ENCODE measurements at places on chromosomes 7 and 10.

- DNase-seq, result no peak
These were observed 105.0 kb downstream of the KMT2C start for GRCh38 chr7:152330827-152331226.

GRCh38 chr10:128431506-128431905 lies 305.3 kb upstream of the MKI67 start:
- no peak for DNase-seq

GRCh38 chr10:30765616-30766015 lies 136.1 kb upstream of the LYZL2 start:
- DNase-seq, result no peak

GRCh38 chr10:12757351-12757750 lies 244.2 kb downstream of the CCDC3 start:
- DNase-seq, result no peak

DNA sequence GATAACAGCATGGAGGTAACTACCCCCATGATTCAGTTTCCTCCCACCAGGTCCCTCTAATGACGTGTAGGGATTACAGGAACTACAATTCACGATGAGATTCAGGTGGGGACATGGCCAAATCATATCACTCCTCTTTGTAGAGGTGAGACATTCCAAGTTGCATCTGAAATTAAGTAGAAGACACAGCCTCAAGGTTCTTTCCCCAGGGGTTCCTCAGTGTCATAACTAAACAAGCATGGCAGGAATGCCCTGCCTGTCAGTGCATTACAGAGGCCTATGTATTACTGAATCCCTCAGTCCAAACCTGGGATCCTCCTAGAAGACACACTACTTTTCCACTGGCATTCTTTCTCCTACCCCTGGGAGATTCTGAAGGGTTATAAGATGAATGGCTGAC lies 42.6 kb upstream of the WNT16 start:
- DNase-seq, result no peak

DNA sequence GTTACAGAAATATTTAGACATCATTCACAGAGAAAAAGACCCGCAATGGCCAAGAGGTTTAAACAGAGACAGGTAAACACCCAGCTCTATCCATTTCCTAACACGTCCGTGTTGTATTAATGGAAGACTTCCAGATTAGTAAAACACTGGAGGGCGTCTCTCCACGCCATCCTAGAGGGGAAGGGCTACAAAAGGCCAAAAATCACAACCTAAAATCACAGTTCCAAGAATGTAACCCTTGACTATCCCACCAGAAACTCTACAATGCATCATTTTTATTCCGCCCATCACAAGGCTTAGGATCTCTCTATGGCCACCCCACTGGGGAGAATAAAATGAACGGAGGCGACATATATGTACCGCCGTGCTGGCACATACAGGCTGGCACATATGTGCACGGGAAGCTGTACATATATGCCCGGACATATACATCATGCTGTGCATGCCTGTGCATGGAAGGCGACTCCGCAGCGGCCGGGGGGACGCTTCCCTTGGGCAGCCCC lies 734 bp downstream of the PCLO start:
- no peak for DNase-seq

DNA sequence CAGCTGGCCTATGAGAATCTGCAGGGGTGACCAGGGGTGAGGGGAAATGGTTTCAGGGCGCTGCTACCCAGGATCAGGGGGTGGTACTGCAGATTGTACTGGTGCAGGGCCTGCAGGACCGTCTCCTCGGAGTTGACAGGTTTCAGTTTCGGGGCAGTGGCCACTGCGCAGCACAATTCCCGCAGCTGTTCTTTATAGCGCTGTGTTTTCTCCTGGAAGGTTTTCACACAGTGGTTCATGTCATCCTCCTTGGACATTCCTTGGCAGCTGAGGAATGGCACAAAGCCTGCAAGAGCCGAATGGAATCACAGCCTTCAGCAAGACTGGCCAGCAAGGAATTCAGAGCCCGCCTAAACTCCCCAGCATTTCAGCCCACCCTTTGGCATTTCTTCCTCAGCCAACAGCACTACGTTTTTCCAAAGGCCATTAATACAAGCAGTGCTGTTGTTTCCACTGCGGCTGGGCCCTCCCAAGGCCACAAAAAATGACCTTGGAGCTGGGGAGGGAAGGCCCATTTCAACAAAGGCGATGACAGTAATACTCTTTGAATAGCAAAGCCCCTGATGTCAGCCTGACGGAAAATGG lies 44.9 kb downstream of the PNLIPRP2 start:
- DNase-seq, result no peak

Measured in stimulated activated CD4-positive, alpha-beta T cell treated with anti-CD3 and anti-CD28 coated beads, Interleukin-1b, Interleukin-23, amount 100 ng/mL, for 24 hours (primary cell).